ENCODE measurements at places on chromosomes 4 and X.

DNA sequence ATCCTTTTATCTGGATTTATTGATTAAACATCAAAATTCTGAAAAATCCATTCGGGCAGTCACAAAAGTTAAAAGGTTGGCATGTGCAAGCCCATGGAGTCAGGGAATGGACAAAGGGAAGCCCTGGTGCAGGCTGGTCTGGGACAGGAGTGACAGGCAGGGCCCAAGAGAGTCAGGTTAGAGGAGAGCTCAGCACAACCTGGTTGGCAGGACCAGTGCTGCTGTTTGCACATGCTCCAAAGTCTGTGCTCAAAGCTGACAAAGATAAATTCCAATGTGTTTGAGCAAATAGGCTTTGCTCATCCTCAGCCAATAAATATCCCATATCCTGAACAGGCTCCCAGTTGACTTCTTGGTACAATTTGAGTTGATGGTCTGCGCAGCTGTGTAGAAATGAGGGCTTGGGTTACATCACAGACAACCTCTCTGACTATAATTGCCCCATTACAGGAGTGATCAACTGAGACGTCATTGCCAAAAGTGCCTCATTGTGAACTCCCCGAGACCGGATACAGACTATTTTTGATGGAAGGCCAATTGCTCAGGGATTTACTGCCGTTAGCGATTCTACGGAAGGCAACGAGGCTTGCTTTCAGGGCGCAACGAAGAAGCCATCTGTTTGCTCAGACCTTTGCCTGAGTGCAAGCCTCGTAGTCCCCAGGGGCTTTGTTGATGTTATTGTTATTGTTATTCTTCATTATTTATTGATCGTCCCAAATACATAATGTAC is 1008.1 kb upstream of the TENM3 start:
- no peak for DNase-seq

- no peak for DNase-seq
Observed at GRCh38 chrX:78024349-78025059, 55.1 kb upstream of the PGAM4 start.

DNA sequence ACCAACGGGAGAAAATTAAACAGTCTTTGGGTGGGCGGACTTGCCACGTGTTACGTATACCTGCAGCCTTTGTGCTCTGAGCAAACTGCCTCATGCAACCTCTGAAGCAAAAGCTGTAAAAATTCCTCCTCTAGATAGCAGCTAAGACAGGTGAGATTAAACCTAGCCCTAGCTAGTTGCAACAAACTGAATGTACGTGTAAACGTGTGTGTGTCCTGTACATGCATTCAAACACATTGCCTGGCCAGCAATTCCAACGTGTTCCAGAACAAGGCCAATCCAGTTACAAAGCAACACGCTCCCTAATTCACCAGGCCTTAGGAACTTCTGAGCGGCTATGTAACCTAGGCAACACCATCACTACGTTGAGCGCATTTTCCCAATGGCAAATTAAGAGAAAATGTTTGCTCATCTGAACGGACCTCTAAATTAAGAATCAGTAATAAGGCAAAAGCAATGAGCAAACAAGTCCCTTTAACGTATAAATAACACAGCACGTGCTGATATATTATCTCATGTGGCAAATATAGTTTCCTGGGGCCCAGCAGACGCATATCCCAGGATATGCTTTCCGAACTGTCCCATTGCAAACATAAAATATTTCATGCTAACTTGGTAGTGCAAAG is 792 bp downstream of the PPID start:
- DNase-seq: peak; percentile 68

GRCh38 chr4:164765833-164766232 is 11.9 kb downstream of the SMIM31 start:
- DNase-seq: peak; percentile 56

DNA sequence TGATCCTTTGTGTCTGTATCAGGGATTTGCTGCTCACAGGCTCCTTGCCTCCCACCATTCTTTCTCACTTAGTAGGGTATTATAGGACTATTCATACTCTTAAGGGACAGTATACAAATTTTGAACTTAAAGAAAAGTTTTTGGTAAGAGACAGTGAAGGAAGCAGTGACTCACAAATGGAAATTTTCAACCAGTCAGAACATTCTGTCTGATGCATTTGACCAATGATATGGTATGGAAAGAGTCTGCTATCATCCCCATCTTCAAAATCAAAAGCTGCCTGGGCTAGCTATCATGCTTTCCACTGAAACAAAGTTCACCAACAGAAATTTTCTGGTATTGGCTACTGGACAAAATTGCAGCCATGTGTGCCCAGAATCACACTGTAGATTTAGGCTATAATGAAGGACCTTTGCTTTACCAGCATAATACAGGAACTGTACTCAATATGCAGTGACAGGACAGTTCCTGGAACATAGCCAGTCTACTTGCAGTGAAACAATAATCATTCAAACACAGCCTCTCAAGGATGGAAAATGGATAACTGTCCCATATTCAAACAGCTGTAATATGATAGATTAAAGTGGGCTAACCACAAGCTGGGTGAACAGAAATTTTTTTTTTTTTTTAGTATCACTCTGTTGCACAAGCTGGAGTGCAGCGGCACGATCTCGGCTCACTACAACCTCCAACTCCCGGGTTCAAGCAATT is 109.0 kb upstream of the ACSL4 start:
- peak; percentile 19 for DNase-seq

DNA sequence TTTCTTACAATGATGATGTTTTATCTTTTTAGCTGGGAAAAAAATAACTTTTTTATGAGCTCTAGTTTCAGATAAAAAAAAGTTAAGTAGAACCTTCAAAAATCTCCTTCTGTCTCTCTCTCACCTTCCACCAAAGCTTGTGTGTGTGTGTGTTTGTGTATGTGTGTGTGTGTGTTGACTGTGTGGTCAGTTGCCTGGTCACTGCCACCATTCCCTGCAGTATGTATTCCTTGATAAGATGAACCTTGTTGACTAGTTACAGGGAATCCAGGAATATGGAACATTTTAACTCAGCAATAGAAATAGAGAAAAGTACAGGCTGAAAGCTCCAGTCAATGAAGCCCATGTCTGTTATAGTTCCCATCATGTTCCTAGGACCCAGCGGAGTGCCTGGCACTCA is 143.5 kb downstream of the CORIN start:
- DNase-seq: no peak

DNA sequence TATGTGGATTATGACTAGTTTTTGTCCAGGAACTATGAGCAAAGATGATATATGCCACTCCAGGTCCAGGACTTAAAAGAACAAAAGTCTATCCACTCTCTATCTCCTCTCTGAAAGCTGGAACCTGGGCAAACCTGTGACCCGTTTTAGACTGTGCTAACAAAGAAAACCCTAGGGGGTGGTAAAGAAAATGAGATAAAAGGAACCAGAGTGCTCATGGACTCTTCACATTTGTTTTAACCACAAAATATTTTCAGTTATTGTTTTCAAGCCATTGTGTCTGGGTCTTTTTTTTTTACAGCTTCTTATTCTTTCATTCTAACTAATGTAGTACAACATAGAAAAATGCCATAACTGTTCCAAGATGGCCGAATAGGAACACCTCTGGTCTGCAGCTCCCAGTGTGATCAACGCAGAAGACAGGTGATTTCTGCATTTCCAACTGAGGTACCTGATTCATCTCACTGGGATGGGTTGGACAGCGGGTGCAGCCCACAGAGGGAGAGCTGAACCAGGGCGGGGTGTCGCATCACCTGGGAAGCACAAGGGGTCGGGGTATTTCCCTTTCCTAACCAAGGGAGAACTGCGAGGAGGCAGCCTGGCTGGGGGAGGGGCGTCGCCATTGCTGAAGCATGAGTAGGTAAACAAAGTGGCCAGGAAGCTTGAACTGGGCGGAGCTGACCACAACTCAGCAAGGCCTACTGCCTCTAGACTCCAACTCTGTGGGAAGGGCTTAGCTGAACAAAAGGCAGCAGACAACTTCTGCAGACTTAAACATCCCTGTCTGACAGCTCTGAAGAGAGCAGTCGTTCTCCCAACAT is 45.1 kb downstream of the CHM start:
- DNase-seq: no peak

Measured in brain (organoid and tissue), 16 donors.